ENCODE measurements at places on chromosomes 5 and 9.

GRCh38 chr5:153546566-153546965, 56.1 kb downstream of the GRIA1 start:
- no peak for DNase-seq

GRCh38 chr5:9877488-9877887, 247.3 kb upstream of the TAS2R1 start:
- no peak for DNase-seq

DNA sequence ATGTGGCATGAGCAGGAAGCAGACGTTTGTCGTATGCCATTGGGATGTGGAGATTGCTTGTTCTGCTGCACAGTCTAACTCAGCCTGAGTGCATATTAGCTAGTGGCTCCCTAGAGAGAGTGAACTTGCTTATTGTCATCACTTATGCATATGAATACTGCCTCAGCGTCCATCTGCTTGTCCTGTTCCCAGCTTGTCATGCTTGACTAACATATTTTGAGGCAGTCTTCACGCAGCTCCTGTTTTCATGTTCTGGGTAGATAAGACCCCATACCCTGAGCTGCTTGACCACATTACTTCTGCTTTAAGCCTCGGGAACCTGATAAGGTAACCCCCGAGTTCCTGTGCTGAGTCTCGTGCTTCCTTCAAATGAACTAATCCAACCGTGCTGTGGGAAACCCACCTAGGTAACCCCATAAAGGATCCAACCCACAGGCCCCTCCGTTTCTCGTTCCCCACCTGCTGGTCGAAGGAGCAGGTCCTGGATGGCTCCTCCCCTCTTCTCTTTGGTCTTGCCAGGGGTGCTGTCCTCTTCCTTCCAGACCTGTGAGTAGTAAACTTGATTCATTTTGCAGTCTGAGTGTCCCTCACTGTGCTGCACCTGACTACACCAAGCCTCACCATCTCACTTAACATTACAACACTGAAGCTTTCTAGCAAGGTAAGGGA, 25.0 kb downstream of the ANKRD33B start:
- no peak for DNase-seq

DNA sequence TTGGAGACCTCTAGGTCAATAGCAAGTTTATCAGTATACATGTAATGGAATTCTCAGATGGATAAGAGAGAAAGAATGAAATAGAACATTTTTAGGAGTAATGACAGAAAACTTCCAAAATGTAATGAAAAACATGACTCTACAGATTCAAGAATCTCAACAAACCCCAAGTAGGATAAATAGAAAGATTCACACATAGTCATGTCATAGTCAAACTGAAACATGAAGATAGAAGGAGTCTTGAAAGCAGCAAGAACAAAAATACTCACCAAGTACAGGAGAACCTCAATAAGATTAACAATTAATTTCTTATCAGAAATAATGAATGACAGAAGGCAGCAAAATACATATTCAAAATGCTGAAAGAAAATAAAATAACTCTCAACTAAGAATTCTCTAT, 164.5 kb downstream of the SPATA31D1 start:
- no peak for DNase-seq

DNA sequence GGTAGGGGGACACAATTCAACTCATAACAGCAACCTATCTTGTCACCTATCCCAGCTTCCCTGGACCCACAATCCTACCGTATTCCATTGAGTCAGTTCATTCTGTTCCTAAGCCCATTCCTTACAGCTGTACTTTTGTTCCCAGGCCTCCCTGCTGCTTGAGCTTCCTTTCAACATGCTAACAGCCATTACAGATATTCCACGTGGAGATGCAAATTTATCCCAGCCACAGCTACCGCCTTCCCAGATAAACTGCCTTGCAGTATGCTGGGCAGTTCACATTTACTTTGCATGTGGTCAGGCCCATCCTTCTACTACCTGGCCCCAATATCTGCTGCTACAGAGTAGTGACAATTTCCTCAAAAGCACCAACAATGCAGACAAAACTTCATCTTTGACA, 23.0 kb downstream of the RIGI start:
- DNase-seq = no peak

GRCh38 chr9:126482361-126483044, 131.2 kb upstream of the LMX1B start:
- DNase-seq = no peak

GRCh38 chr9:15485836-15486666, 24.7 kb downstream of the PSIP1 start:
- DNase-seq = no peak

- DNase-seq = no peak
These were observed 111.9 kb downstream of the PJA2 start for GRCh38 chr5:109297900-109298299.

- no peak for DNase-seq
These were observed 54.1 kb upstream of the PDE8B start for GRCh38 chr5:77156379-77156778.

- no peak for DNase-seq
These were observed 158.7 kb downstream of the EFNA5 start for GRCh38 chr5:107512029-107512428.

DNA sequence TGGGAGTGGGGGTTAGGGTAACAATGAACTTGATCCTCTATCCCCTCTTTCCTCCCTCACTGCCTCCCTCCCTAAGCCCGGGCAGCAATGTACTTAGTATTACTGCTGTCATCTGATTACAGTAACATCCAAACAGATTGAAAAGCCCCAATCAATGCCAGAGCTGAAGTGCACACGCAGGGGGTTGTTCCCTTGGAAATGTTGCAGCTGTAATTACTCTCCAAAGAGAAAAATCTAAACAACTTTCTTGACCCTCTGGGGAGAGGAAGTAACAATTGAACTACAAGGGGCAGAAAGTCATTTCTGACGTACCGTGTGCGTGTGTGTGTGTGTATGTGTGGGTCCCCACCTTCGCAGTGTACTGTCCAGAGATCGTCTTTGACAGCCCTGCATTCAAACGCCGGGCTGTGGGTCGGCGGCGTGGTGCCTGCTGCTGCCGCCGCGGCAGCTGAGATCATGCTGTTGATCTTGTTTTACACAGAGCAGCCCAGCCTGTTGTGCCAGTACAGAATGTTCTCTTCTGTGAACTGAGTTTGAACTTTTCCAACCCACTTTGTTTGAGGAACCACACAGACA, 66.0 kb upstream of the KLF9 start:
- no peak for DNase-seq

DNA sequence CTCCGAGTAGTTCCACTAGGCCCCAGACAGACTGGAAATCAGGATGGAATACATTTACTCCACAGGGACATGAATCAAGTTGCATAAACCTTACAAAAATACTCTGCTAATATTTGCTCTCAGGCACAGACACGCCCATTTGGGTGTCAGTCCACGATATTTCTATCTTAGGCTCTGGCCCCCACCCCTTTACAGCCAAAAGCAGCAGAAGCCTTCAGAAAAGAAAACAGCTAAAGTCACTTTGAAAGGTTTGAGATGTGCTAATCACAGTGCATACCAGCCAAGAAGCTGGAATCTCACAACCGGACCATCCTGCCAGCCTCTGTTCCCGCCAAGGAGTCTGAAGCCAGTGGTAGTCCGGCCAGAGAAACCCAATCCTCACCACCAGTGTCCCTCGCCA, 22.6 kb downstream of the PTPN3 start:
- DNase-seq = no peak

DNA sequence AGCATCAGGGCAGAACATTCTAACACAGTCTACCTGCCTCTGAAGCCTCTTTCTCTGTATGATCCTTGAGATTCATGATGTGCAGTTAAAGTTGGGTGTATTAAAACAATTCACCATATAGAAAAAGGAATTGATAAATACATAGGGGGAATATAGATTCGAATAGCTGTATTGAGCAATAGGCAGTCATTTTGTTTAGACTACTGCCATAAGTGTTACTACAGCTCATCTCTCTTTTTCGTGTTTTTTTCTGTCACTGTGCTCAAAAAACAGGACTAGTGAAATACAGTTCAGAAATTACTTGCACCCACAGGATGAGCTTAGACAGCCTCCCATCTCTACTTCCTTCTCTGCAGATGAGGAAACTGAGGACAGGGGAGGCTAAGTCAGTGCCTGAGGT, 144.6 kb upstream of the FBN2 start:
- no peak for DNase-seq

GRCh38 chr5:32462618-32463017, 18.1 kb upstream of the ZFR start:
- peak; percentile 71 for DNase-seq

DNA sequence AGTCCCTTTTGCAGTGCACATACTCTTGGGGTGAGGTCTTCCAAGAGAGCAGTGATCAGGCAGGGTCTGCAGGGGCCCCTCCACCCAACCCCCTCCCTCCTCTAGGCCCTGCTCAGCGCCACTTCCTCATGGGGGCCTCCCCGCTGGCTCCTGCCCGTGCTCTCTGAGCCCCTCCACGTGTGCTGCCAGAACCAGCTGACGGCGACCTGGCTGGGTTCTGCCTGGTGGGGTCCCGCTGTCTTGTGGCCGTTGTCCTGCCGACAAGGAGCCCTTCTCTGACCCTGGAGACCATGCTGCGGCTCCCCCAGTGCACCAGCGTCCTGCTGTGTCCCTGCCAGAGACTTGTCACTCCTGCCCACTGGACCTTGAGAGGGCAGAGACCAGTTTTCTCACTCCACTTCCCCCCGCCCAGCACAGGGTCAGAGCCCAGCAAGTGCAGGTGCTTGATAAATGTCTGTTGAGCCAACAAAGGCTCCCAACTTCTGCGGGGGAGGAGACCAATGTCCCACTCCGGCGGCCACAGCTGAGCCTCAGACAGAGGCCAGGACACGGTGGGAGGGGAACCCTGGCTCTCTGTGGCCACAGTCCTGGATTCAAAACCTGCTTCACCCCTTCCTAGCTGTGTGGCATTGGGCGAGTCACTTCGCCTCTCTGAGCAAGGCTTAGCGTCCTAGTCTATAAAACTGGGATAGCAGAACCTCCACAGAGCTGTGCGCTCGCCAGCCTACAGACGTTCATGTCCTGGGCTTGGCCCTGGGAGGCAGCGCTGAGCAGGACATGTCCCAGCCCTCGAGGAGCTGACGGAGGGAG, 24.8 kb downstream of the SARDH start:
- DNase-seq = no peak

- DNase-seq = no peak
These were observed 2.1 kb upstream of the HSPA4 start for GRCh38 chr5:133049726-133050048.

DNA sequence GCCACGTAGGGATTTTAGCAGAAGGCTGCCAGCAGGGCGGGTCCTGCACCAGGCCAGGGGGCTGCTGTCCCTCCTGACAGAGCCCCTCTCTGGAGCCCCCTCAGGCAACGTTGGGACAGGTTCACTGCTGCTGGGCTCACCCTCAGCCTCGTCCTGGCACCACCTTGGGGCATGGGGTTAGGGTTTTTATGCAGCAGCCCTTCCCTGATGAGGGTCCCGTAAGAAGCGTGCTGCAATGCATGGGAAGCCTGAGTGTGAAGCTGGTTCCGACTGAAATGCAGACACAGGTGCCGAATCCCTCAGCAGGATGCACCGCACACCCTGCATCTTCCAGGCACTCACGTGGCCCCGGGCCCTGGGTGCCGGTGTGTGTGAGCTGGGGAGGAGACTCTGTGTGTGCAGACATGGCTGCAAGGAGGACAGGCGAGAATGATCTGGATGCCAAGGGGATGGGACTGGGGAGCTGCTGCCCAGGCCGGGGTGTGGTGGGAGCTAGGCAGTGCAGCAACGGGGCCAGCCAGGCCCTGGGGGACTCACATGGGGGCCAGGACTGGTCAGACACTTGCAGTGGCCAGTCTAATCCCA, 27.1 kb downstream of the ZDHHC11B start:
- no peak for DNase-seq

DNA sequence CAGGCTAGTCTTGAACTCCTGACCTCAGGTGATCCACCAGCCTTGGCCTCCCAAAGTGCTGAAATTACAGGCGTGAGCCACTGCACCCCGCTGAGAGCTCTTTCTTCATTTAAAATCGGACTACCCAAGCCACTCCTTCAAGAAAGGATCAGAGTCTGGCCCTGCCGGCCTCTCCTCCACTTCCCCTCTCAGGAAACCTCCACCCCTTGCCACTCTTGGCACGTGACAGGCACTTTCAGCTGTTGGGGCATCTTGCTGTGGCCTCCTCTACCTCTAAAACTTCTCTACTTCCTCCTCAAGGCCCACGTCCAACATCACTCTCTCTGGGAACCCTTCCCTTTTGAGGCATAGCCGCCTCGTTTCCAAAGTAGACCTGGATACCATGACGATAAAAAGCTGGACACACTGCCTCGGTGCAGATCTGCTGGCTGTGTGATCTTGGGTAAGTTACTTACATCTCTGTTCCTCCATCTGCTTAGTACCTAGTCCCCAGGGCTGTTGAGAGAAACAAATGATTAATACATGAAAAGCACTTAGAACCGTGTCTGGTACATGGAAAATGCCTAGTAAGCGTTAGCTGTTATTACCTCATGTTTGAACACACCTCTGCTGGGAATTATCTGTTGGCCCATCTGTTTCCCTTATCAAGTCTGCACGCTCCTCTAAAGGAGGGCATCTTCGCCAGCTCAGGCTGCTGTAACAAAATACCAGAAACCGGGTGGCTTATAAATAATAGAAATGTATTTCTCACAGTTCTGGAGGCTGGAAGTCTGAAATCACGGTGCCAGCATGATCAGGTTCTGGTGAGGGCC, 55.3 kb downstream of the SMIM23 start:
- no peak for DNase-seq

- DNase-seq = no peak
These were observed 174.6 kb downstream of the GOLPH3 start for GRCh38 chr5:31999470-31999869.

GRCh38 chr5:78809444-78809843, 160.9 kb upstream of the LHFPL2 start:
- no peak for DNase-seq

GRCh38 chr9:130937146-130938076, 1.6 kb downstream of the FIBCD1 start:
- no peak for DNase-seq

GRCh38 chr9:136804509-136805206, 3.1 kb upstream of the RABL6 start:
- no peak for DNase-seq

- DNase-seq = no peak
These were observed 294.7 kb downstream of the NSG2 start for GRCh38 chr5:174340226-174340625.

- no peak for DNase-seq
These were observed 88.7 kb downstream of the PALM2AKAP2 start for GRCh38 chr9:109868722-109869121.

DNA sequence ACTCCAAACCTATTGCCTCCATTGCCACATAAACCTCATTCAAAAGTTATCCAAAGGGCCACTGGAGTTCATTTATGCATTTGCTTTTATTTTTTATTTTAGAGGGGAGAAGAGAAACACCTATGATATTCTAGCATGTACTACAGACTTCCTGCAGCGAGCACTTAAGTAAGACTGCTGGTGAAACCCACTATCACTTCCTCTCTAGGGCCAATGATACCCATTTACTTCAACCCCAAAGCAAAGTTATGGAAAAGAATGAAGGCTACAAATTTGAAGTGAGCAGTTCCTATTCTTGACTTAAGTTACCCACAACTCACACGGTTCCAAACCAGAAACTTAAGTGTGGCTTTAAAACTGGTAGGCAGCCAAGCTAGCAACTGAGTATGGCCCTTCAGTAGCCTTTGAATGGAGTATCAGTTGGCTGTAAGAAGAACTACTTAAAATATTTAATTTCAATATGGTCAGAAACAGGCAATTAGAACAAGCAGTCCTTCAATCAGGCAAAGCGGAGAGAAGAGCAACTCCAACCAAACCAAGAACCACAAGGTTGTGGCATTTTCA, 94.1 kb downstream of the GPR21 start:
- no peak for DNase-seq

- DNase-seq = no peak
These were observed 11.9 kb downstream of the CMBL start for GRCh38 chr5:10295619-10296326.

- no peak for DNase-seq
These were observed 134.1 kb upstream of the IFNE start for GRCh38 chr9:21616082-21616778.

All from stimulated activated CD4-positive, alpha-beta T cell treated with anti-CD3 and anti-CD28 coated beads, Interleukin-4, amount 100 ng/mL, for 4 hours (primary cell).